ENCODE measurements at places on chromosomes 4 and X.
A peak's percentile ranks its signal among the peaks of the same experiment; 100 is the strongest.

DNA sequence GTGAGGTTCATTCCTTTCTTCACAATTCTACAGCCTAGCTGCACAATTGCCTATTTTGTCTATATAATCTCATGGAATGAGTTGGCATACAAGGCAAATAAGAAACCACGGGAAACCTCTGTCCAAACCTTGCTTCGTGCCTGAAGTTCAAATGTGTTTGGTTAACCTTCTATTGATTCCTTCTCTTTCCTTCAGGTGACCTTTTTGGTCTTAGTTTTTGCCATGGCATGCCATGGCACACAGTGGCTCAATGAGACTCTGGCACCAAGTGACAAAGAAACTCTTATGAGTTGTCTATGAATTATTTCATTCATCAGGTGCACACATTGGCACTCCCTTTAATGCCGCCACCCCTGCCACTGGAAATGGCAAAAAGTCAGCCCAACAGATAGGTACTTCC, 101.8 kb downstream of the PPARGC1A start:
- no peak for DNase-seq

DNA sequence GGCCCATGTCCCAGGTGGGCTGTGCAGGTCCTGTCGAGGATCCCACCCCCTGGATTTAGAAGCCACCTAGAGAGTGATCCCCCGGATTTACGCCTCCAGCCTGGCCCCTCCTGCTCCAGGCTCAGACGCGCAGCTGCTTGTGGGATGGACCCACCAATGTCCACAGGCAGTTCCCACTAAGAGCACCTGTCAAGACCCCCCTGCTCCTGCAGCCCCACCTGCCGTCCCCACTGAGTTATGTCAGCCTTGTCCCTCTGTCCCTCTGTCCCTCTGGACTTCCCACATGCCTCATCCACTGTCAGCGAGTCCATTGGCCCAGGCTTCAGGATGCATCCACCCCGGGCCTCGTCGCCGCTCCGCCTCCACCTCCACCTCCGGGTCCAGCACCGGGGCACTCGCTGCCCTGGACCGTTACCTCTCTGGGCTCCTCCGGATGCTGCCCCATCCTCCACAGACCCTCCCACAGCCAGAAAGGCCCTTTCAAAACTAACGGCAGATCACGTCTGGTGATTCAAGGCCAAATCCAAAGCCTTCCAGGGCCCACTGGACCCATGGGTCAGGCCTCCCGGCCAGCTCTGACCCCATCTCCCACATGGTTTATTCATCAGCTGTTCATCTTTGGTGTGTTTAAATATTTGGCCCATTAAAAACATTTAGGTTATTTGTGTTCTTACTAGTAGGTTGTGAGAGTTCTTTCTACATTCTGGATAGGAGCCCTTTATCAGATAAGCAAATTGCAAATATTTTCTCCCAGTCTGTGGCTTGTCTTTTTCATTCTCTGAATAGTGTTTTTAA, 28.3 kb downstream of the HTRA3 start:
- DNase-seq = no peak

- no peak for DNase-seq
Measured at GRCh38 chr4:181475781-181476507, 767.3 kb upstream of the TENM3 start.

GRCh38 chr4:52423967-52424366, 235.1 kb downstream of the USP46 start:
- DNase-seq = no peak

- DNase-seq = no peak
Measured at GRCh38 chr4:31086756-31087330, 366.7 kb downstream of the PCDH7 start.

- peak; percentile 37 for DNase-seq
Measured at GRCh38 chrX:10010686-10011085, 43.5 kb downstream of the CLDN34 start.

- DNase-seq = no peak
Measured at GRCh38 chr4:7971881-7972500, 32.3 kb upstream of the AFAP1 start.

- no peak for DNase-seq
Measured at GRCh38 chr4:76620723-76621468, 185.9 kb downstream of the SHROOM3 start.

DNA sequence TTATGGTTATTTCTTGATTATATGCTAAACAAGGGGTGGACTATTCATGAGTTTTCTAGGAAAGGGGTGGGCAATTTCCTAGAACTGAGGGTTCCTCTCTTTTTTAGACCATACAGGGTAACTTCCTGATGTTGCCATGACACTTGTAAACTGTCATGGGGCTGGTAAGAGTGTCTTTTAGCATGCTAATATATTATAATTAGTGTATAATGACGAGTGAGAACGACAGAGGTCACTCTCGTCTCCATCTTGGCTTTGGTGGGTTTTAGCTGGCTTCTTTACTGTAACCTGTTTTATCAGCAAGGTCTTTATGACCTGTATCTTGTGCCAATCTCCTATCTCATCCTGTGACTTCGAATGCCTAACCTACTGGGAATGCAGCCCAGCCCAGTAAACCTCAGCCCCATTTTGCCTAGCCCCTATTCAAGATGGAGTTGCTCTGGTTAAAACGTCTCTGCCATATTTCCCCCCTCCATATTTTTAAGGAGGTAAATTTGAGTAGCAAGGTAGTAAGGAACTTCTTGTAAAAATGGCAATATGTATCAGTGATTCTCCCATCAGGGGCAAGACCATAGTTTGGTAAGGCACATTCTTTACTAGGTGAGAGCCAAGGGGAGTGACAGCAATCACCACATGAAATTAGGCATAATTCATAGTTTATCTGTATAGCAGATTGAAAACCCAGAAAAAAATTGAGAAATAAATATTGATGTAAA, 2.6 kb downstream of the CXCL2 start:
- DNase-seq = no peak

- no peak for DNase-seq
Measured at GRCh38 chrX:155056471-155056870, 14.5 kb downstream of the CMC4 start.

GRCh38 chr4:17189401-17189720, 290.9 kb upstream of the LDB2 start:
- DNase-seq = no peak

GRCh38 chr4:26076000-26076587, 162.1 kb downstream of the SMIM20 start:
- DNase-seq = peak; percentile 96

DNA sequence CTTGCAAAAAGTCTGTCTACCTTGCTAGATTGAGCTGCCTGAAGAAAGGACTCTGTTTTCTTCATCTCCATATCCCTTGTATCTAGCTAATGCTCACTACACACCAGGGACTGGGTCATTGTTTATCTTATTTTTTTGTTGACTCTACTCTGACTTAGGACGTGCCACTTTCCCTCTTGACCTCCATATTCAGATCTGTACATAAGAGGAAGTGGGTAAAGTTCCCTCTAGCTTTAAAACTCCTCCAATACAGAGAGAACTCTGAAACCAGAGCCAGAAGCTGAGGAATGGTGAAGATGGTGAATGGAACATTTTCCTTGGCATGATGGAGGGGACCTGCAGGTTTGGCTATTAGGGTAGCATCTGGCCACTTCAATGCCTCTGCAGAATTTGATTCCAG, 2026.1 kb upstream of the TENM3 start:
- no peak for DNase-seq

Measured in suppressor macrophage (primary cell).